ENCODE measurements at places on chromosomes 16 and 17.

DNA sequence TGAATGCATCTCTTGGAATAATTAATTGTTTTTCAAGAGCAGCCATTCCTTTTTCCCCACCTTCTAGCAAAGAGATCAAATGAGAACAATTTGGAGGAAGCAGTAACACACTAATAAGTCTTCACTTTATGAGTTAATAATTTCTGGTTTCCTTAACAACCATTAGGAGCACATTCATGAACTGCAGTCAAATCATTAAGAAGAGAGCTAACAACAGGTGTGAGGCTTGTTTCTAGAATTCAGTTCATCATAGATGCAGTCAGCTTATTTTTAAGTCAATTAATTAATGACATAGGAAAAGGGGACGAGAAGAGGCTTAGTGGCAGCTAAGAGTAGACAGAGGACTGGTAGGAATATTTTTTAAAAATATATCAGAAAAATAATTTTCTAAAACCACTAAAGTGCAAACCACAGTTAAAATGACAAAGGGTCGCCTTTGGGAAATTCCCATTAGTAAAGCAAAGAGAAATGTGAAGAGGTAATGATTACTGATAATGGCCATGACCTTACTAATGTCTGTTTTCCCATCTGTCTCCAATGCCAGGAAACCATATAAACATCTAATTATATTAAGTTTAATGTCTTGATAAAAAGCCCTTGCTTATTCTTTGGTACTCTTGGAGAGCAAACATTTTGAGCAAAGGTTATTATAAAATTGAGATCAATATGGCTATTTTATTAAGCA, 184.2 kb downstream of the KCNJ2 start:
- no peak for DNase-seq

DNA sequence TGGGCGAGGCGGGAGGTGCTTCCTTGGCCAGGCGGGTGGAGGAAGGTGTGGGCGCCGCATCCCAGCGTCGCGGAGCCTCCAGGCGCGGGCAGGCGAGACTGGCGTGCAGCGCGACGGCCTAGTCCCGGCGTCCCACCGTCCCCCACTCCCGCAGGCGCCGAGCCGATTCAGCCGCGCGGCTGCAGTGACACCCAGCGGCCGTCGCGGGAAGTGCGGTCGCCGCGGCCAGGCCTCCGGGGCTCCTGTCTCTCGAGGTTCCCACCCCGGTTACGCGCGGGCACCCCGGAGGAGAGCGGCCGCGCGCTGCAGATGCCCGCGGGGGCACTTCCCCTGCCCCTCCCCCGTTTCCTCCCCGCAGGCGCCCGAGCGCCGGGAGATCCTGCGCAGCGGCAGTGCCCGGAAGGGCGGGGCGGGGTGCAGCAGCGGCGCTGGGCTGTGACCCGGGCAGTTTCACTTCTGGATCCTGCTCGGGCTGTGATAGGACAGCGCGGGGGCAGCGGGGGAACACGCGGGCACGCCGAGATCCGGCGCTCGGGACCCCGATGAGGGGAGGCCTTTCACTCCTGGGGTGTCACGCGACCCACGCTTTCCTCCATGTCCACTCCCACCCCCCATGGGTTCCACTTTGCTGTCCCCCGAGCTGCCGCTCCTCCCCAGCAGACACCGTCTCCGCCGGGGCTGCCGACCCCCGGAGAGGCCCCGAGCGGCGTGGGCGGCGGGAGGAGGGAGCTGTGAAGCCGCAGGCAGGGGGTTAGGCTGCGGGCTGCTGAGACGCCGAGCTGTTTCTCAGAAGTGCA, 16.6 kb downstream of the GRB7 start:
- DNase-seq = peak; percentile 97

- no peak for DNase-seq
Measured at GRCh38 chr17:43396491-43397060, 2.2 kb upstream of the ARL4D start.

DNA sequence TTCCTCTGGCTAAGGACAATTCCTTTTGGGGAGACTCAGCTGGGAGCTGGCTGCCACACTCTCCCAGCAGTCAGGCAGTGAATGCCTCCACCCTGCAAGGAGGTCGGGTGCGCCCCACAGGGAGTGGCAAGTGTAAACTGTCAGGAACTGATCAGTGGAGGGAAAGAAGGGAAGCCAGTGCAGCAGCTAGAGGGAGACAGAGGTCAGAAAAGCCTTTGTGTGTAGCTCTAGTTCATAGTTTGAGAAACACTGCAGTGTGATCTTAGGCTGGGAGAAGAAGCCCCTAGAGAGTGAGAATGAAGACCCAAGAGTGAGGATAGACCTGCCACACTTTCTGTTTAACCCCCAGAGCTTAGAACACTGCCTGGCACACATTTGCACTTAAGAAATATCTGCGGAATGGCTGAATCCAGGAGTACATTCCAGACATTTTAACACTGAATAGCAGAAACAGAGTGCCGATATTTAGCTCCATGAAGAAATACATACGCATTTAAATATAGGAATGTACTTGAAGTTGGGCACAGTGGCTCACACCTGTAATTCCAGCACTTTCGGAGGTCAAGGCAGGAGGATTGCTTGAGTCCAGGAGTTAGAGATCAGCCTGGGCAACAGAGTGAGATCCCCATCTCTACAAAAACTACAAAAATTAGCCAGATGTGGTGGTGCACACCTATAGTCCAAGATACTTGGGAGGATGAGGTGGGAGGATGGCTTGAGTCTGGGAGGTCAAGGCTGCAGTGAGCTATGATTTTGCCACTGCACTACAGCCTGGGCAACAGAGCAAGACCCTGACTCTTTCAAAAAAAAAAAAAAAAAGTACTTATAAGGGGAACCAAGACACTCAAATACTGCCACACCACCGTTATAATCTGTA, 11.1 kb upstream of the SLC5A11 start:
- no peak for DNase-seq

DNA sequence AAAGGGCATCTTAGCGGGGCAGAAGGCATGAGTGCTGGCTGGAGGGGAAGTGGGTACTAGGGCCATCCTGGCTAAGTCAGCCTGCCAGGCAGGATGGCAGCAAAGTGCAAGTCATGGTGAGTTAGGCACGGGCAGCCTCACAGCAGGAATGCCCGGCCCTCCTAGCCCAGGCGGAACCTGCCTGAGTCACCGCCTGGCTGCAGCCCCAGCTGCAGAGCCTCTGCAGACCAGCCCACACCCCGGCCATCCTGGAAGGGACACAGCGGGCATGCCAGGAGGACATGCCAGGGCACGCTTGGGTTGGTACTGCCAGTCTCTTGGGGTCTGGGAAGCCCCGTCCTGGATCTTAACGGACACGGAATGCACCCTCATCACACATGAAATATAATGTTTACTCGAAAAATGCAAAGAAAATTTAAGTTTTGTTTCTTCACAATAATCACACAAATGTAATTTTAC, 5.0 kb upstream of the ALDH3A1 start:
- no peak for DNase-seq

DNA sequence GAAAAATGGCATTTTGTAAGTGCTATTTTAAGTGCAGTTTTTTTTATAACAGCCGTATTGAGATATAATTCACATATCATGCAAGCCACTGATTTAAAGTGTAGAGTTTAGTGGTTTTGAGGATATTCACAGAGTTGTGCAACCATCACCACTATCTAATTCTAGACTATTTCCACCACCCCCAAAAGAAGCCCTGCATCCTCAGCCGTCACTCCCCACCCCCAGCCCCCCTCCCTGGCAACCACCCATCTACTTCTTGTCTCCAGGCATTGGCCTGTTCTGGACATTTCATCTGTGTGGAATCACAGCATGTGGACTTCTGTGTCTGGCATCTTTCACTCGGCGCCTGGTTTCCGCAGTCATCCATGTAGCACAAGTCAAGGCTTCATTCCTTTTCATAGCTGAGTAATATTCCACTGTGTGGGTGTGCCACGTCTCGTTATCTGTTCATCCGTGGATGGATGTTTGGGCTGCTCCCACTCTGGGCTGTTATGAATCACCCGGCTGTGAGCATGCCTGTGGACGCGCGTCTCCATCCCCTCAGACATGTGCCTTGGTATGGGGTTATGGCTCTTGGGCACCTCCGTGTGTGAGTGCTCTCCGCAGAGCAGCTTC, 138.4 kb upstream of the CIBAR2 start:
- DNase-seq = no peak

DNA sequence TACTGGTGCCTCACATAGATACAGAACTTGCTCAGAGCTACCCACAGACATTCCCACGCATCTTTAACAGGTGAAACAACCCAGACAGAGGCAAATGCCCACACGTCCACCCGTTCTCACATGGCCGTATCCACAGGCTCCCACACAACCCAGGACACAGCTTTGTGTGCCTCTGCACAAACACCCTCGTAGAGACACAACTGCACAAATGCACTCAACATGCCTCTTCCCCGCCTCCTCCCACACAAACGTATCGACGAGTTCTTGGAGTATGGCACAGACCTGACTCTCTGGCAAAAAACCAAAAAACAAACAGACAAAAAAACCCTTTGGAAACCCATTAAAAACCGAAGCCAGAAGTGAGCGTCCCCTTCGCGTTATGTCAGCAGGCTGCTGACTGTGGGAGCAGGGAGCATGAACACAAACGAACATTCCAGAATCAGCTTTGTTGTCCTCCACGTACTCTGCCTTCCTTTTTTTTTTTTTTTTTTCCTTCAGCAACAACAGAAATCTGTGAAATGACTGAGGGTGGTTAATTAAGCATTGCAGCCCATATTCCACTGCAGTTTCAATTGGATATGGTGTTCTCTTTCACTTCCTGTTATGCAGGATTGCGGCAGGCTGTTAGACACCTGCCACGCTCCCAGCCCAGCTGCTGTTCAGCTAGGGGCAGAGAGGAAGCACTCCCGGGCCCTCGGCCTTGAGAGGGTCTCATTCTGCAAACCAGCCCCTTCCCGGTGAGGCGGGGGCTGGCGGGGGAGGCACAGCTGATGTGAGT, 313.7 kb downstream of the MAF start:
- DNase-seq = no peak

DNA sequence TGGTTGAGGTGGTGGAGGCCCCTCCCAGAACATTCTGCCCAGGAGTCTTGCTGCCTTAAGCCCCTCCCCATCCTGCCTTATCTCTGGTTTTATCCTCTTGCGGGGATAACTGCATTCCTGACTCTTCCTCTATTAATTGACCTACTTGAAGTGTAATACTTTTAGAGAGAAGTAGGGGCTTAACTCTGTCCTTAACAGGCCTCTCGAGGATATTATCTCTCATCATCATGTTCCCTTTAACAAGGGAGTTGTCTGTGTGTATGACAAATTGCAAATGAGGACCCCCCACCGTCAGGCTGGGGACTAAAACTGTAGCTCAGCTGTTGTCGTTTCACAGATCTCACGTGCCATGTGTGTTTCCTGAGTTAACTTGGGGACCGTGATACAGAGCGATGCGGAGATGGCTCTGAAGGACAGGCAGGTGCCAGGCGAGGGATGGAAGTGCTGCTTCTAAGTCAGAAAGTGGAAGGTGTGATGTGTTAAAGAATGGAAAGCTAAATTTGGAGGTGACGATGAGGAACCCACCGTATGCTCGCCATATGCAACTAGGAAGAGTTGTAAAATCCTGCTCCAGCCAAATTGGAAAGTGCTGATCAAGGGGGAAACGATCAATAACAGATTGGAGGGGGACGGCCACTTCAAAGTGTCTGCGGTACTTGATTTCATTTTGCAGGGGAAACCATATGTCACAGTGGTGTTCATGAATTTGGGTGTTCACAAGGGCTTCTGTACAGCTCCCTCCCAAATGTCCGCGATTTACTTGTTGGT, 106.3 kb downstream of the RPTOR start:
- DNase-seq = no peak

- no peak for DNase-seq
Measured at GRCh38 chr16:79412783-79413225, 187.7 kb downstream of the MAF start.

DNA sequence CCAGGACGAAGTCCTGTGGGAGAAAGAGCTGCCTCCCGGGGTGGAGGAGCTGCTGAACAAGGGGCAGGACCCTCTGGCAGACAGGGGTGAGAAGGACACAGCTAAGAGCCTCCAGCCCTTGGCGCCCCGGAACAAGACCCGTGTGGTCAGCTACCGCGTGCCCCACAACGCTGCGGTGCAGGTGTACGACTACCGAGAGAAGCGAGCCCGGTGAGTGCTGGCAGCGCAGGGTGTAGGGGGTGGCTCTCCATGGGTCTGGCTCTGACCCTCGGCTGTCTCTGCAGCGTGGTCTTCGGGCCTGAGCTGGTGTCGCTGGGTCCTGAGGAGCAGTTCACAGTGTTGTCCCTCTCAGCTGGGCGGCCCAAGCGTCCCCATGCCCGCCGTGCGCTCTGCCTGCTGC, 21.4 kb downstream of the MVP start:
- no peak for DNase-seq

DNA sequence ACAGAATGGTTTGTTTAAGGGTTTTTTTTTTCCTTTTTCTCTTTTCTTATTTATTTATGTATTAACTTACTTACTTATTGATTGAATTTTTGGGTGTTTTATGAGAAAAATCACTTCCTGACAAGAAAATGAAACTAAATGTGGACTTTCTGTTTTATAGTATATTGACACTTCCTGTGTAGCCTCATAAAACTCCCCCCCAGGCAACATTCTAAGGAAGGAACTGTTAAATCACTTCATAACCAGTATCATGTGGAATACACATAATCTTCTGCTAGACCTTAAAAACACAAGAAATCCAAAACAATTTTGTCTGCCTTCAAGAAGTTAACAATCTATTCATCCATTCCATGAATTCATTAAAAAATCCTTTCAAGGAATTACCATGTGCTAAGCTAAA, 164.1 kb upstream of the TOM1L1 start:
- DNase-seq = no peak

DNA sequence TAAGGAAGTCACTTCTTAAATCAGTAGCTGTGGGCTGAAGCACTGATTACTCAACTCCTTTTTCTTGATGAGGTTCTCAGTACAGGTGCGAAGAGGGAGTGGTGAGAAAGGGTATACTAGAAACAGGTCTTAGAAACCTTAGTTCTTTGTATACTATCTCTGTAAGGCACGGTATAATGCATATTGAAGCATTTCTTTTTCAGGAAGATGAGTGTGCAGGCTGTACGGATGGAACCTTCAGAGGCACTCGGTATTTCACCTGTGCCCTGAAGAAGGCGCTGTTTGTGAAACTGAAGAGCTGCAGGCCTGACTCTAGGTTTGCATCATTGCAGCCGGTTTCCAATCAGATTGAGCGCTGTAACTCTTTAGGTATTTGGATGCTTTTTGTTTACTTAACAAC, 39.2 kb downstream of the CYLD start:
- no peak for DNase-seq

DNA sequence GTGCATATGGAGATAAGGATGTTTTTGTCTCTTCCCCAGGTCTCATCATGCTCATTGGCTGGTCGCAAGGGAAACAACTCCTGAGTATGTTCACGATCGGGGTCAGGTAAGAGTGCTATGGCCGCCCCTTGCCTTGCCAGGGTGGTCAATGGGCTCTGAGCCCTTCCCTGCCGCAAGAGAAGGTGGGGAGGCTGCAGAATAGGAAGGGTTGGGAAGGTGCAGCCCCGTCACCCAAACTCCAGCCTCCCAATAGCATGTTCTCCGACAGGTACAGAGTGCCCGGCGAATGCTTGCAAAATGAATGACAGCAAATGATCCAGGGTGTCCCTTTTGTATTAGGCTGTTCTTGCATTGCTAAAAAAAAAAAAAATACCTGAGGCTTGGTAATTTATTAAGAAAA, 57.4 kb downstream of the ATP2C2 start:
- DNase-seq = no peak

- DNase-seq = no peak
Measured at GRCh38 chr16:12651765-12652512, 151.7 kb downstream of the CPPED1 start.

All from GM12892 (cell line).